Spinal cord (tissue), 10 donors: ENCODE measurements at places on chromosomes 3 and 15.

DNA sequence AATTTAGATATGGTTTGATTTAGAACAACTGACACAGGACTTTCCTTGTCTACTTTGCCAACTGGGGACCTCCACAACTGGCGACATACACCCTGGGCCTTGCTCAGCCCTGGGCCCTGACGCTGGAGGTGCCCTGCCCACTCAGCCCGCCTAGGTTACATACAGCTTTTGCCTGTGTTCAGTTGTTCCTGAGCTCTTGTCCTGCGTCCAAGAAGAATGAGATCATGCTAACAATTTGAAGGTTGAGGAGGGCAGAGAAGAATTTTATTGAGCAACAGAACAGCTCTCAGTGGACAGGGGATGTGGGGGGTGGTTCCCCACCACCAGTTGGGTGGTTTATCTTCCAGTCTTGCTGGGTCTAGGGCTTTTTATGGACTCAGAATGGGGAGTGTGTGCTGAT lies 67.9 kb downstream of the IQCH start:
- DNase-seq = no peak

GRCh38 chr15:60790641-60791040 lies 311.7 kb upstream of the ICE2 start:
- no peak for DNase-seq

- peak; percentile 53 for DNase-seq
These were observed 96.5 kb upstream of the TNIK start for GRCh38 chr3:171556574-171557145.

DNA sequence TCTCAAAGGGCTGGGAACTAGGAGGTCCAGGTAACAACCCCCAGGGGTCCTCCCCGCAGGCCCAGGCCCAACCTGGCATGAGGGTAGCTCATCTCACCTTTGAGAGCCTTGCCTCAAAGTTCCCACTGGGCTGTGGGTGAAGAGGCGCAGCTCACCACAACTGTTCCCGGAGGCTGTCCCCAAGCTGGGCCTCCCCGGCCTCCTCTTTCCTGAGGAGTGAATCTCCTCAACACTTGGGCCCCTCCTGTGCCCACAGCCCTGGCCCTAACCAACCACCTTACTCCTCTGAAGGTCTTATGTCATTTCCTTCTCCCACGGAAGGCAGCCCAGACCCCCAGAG lies 27.5 kb upstream of the CORO2B start:
- no peak for DNase-seq

GRCh38 chr15:73700041-73700842 lies 16.1 kb downstream of the CD276 start:
- DNase-seq = peak; percentile 83

DNA sequence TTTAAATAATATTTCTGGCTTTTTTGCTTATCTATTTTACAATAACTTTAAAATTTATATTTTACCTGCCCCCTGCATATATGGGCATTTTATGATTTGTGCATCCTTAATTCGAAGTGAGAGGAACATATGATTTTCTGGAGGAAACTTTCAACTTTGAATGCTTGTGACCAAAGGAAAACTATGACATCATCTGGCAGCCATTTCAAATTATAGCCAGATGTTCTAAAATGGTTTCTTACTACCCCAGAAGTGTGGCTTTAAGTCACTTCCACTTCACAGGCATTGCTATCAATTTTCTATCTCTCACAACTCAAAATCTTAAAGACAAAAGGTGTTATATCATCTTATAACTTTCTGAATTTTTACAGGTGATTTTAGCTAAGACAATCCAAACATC lies 508.8 kb downstream of the RBMS3 start:
- DNase-seq = no peak

DNA sequence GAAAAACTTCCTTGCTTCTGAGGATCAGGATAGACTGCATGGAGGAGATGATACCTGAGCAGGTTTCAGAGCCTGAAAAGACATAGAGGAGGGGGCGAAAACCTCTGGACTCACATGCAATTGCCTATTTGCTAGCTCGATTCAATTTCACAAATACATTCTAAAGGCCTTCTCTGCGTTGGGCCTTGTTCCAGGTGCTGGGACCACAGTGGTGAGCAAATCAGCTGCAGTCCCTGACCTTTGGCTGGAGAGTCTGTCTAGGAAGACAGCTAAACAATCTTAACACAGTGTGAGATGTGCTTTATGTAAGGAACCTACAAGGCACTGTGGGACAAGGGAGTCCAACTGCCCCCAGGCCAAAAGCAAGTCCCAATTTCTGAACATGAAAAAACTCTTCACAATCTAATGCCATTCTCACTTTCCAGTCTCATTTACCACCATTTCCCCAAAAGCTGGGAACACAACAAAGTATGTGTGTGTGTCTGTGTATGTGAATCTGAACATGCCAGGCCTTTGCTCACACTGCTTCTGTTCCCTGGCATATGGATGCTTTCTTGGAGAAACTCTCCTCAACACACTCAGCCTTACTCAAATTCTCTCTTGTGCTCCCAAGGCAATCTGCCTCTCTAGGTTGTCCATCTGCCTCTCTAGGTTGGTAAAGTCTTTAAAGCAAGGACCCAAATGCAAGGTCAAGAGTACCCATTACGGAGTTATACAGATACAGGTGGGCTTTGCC lies 2.1 kb upstream of the PCCB start:
- no peak for DNase-seq

- DNase-seq = no peak
These were observed 81.4 kb downstream of the SHQ1 start for GRCh38 chr3:72766866-72767265.

GRCh38 chr3:140753865-140754754 lies 76.2 kb downstream of the TRIM42 start:
- no peak for DNase-seq

GRCh38 chr3:107791027-107791426 lies 268.3 kb downstream of the BBX start:
- no peak for DNase-seq

- DNase-seq = peak; percentile 67
These were observed 28.5 kb downstream of the SCG5 start for GRCh38 chr15:32669896-32670611.

DNA sequence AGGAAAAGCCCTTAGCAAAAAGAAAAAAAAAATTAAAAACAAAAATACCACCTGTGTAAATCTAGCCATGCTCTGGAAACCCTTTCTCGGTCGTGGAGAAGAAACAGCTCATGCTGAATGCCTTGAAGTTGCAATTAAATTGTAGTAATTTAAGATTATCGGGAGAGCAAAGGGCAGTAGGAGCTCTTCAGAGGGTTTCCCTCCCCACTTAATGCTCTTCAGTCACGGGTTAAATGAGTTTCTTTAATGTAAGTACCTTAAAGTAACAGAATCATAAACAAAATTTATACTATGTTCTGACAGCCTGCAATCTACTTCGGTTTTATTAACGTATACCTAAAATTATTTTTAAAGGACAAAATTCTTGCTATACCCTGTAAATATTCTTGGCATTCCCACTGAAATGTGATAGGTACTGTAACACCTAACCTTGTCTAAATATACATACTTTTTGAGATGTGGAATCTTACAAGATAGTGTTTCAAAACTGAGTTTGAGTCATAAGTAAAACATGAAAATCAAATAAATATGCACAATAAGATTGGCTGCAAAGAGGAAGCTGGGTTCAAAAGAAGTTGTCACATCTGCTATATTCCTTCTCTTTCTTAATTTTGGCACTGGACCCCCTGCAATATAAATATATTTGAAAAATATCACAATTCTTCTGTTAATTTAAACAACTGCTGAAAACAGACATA lies 5.3 kb downstream of the FOXP1 start:
- no peak for DNase-seq

- DNase-seq = peak; percentile 20
These were observed 204.8 kb downstream of the ABHD5 start for GRCh38 chr3:43895573-43895972.

- DNase-seq = no peak
These were observed 490.2 kb downstream of the IGSF11 start for GRCh38 chr3:118544458-118544857.

GRCh38 chr15:101143321-101143720 lies 108.5 kb downstream of the CHSY1 start:
- DNase-seq = no peak

DNA sequence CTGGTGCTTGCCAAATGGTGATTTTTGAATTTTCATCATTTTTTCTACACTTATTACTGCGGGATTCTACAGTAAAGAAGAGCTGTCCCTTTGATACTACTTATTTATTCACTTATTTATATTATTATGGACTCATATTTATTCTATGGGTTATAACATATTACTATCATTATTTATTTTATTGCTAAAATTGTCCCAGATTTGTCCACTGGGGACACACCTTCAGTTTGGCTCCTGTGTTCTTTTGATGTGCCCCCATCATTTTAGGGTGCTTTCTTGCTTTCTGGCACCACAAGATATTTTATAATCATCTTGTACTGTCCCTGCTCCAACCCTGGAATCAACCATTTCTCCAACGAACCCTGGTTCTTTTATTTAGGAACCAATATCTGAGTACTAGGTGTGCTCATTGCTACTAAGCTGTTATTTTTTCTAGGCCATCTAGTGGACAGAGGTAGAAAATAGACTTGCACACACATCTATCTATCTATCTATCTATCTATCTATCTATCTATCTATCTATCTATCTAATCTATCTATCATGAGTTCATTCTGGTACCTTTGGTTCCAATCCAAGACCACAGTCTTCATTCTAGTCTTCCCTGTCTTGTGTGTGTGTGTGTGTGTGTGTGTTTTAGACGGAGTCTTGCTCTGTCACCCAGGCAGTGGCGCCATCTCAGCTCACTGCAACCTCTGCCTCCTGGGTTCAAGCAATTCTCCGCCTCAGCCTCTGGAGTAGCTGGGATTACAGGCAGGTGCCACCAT lies 16.0 kb downstream of the SLC22A14 start:
- peak; percentile 14 for DNase-seq

DNA sequence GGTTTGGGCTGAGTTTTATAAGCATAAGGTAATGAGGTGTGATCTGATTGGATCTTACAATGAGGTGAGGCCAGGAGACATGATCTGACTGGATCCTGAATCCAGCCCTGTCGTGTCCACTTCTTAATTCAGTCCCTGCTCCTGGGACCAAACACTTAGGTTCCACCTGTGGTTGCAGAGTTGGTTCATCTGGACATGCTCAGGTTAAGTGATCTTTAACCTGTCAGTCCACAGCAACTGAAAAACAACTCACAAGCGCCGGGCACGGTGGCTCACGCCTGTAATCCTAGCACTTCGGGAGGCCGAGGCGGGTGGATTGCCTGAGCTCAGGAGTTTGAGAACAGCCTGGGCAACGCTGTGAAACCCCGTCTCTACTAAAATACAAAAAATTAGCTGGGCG lies 679.3 kb upstream of the ALCAM start:
- no peak for DNase-seq
